Large intestine (tissue), 12 donors: ENCODE measurements at places on chromosomes 1 and 21.

GRCh38 chr21:46483300-46484295, 24.9 kb downstream of the DIP2A start:
- DNase-seq, result no peak

DNA sequence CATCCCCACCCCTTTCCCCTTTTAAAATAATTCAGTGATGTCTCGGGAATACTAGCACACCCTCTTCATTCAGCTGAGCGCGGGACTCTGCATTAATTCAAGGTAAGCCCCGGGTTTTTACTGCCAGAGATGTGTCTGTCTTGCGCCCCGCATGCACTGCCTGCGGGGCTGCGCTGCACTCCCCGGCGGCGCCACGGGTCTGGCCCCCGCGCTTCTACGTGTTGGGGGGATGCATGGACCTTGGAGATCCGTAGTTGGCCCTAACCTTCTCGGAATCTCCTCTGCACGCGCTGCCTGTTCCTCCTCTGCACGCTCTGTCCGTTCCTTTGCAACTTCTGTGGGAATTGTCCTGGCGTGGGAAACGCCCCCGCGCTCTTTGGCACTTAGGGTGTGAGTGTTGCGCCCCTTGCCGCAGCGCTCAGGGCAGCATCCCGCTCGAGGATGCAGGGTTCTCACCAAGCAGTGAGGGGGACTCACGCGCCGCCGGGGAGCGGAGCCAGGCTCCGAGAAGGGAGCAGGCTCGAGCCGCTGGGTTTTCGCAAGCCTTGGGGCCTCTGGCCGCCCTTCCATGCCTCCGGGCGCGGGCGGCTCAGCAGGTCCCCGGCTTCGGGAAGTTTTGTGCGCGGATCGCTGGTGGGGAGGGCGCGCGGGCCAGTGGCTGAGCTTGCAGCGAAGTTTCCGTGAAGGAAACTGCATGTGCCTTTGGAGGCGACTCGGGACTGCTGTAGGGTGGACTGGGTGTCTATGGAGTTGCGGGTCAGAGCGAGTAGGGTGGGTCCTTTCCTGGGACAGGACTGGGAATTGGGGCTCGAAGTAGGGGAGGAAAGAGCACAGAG, 165.1 kb upstream of the CACNA1E start:
- DNase-seq, result no peak

DNA sequence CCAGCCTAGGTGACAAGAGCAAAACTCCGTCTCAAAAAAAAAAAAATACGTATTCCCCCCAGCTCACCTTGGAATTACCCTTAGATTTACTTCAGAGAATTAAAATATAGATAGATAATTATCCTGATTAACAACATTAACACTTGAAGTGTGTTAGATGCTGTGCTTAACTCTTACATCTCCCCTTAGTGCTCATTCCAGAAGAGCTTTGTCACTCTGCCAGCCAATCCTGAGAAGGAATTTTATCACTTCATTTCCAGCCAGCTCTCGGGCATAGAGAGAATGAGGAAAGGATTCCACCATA, 1.6 kb upstream of the SHC1 start:
- no peak for DNase-seq

- DNase-seq, result no peak
These were observed 54.1 kb downstream of the B3GALT5 start for GRCh38 chr21:39666681-39667315.

GRCh38 chr21:14239281-14239680, 23.3 kb downstream of the RBM11 start:
- DNase-seq, result no peak

DNA sequence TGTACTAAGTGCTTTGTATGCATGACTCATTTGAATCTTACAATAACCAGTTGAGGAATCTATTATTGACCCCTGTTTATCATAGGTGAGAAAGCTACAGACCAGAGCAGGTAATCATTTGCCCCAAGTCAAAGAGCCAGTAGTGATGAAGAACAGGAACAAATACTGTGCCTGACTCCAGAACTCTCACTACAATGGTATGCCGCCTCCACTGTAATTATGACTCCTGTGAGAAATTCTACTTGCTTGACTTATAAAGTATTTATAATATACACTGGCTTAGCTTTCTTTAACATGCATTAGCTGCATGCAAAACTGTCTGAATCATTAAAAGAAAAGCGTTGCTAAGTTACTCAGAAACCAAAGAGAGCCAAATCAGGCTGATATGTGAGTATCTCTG, 92.6 kb downstream of the ZNF281 start:
- no peak for DNase-seq

DNA sequence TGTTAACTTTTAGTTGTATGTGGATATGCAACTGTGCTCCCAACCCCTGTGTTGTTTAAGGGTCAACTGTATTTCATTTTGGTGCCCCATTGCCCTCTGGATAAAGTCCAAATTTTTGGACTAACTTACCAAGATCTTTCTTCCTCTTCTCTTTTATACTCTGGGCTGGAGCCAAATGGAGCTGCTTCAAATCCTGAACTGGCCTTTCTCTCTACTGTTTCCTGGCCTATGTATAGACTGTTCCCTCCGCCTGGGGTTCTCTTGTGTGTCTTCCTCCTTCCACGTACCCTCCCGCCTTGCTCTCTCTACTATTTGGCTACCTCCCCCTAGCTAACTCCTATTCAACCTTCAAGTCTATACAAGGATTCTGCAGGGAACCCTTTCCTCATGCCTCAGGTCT, 8.4 kb upstream of the CDC14A start:
- DNase-seq, result no peak

DNA sequence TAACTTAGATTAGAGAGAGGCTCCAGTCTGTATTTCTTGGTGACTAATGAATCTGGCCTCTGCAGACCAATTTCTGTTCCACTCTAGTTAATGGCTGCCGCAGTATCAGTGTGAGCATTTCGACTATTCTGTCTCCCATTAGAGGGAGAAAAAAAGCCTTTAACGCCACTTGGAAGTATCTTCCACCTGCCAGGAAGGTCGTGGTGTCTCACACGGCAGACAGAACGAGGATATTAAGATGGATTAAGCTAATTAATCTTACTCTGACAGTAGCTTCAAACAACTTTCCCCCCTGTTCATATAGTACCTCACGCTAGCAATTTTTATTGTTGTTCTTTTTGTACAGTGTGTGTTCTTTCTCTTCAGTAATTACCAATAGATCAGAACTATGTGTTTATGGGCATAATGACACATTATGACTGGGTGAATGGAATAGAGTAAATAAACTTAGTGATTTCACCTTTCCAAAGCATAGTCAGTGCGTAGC, 153.8 kb downstream of the ADGRL2 start:
- DNase-seq, result peak; percentile 2

DNA sequence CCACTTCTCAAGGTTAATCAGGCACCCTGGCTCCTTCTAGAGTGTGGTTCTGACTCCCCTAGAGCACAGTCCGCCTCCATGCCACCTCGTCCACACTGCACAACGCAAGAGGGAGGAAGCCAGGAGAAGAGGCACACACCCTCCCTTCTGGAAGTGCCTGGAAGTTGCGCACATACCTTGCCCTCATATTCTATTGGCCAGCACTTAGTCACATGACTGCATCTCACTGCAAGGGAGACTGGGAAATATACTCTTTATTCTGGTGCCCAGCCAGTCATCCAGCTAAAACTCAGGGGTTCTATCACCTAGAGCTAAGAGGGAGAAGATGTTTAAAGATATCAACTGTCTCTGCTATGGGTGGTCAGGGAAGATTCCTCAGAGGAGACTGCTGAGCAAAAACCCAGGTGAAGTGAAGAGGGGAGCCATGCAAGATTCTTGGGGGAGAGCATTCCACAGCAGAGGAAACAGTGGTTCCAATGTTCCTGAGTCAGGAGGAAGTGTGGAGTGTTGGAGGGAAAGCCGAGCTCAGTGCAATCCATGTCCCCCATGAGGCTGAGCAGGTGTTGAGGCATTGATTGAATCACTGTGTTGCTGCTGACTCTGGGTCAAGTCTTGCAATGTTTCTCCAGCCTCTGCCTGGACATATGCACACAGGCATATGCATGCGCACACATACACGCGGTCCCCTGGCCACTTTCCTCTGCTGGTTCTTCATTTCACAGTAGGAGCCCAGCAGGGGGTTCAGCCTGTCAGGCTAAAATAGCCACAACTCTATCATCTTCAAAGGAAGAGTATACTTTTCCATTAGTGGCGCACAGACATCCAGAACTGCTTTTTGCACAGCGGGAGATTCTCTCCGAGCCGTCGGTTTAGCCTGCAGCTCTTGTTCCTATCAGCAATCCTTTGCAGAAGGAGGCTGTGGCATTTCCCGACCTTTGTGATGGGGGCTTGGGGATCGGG, 22.3 kb upstream of the KLHDC7A start:
- no peak for DNase-seq
